CMK (cell line): ENCODE measurements at places on chromosomes 6 and 20.

DNA sequence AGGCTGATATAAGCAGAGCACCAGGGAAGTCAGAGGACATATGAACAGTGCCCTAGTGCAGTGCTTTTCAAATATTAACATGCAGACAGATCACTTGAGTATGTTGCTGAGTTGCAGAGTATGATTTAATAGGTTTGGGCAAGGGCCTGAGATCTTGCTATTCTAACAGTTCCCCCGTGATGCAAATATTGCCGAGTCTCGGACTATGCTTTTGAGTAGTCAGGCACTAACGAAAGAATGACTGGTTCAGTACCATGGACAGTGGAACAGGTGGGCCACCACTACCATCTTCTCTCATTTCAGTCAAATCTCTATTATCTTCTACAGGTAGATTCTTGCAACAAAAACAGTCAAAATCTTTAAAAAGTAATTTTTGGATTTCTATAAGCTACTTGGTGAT, 3.7 kb upstream of the TMEM200A start:
- no peak for DNase-seq

- DNase-seq = no peak
These were observed 61.1 kb downstream of the GRM4 start for GRCh38 chr6:34084591-34085290.

GRCh38 chr20:32017711-32018251, 7.5 kb downstream of the CCM2L start:
- no peak for DNase-seq

DNA sequence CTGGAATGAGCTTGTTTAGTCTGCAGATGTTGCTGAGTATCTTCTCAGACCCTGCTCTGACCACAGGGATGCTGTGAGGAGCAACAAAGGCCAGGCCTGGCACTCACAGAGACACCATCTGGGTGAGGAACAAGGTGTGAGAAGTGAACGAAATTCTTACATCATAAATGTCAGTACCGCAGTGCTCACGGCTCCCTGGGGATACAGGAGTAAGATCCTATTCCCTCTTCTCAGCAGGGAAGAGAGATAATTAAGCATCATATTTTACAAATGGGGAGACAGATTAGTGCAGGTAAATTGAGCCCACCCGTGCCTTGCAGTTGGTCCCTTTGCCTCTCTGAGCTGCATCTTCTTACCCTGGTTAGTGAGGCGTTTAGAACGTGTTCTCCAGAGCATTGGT, 106.2 kb downstream of the DTD1 start:
- no peak for DNase-seq

DNA sequence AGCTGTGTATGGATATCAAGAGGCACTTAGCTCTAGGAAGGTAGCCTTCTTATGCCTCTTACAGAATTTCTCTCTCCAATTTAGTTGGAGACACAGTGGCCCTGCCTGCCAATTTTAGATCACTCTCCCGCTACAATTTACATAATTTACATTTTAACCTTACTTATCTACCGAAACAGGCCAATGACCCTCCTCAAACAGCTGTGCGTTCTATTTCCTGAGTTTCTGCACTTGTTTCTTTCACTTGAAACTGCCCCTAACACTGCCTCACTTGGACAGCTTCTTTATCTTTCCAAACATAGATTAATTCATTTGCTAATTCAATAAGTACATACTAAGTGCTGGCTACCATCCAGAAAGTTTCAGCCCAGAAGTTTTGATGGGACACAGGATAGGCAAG, 52.9 kb upstream of the HDDC2 start:
- DNase-seq = no peak

- DNase-seq = no peak
These were observed at the start of gene HFE for GRCh38 chr6:26087284-26088115. TSS of gene HFE (plus strand) at chr6:26087429. CDS start at chr6:26087441, 12 bp downstream.

DNA sequence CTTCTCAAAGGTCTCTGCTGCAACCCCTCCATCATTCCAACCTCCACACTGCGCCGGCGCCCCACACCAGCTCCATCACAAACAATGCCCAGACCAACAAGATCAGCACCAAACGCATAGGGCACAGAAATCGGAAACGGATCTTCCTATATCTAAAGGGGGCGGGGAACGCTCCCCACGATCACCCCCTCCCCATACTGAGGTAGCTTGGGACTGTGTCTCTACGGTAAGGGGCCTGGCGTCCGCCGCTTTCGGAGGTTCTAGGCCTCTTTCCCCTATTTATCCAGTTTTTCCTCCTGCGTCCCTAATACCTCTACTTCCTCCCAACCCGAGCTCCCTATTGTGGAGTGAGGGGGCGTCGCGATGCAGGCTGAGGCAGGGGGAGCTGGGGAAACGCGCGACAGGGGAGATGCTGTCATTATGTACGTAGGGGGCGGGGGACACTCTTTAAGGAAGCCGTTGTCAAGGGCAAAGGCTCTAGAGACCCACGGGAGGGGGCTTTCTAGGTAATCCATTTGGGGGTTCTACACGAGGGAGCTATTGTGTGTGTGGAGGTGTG, 909 bp downstream of the DNAAF9 start:
- no peak for DNase-seq

- DNase-seq = no peak
These were observed 28.4 kb downstream of the MAP3K5 start for GRCh38 chr6:136763716-136764516.

DNA sequence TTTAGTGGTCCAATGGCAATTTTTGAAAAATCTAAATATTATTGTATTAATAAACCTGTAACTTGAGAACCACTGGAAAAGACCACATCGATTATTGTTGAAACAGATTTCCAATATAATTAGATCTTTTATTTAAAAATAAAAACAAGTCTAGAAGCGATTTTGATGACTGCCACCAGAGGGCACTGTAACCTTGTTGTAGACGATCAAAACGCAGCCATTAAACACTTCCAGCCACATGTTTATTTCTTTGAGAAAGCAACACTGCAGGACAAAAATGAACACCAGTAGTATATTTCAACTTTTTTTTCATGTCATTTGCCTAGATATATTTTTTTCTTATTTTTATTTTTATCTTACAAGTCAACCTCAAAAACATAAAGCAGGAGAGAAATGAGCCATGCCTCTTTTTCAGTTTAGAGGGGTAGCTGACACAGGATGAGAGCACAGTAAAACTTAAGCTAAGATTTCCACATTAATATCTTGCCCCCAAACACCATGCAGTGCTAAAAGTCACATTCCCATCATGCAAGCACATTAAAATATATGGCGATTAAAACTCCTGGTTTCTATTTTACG, 115.4 kb downstream of the OPRM1 start:
- DNase-seq = peak; percentile 32

GRCh38 chr20:25251558-25251957, 3.7 kb downstream of the PYGB start:
- no peak for DNase-seq

DNA sequence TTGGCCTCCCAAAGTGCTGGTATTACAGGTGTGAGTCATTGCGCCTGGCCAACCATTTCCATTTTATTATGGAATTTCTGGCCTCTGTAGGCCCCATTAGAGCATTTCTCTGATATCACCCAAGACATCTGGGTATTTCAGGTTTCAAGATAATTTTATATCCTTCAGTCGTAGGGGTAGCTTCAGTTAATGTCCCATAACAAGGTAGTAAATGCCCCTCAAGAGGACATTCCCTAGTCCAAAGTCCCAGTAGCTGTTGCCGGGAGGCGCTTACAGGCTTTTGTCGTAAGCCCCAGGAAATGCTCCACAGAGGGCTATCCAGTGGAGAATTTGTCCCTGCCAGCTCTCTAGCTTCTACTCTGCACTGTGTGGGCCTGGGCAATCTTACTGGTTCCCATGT, 24.4 kb downstream of the EFCAB8 start:
- DNase-seq = no peak

- no peak for DNase-seq
These were observed 35.2 kb upstream of the ZSCAN23 start for GRCh38 chr6:28478518-28478917.

- DNase-seq = no peak
These were observed 12.8 kb downstream of the DLL1 start for GRCh38 chr6:170277893-170278742.

- DNase-seq = peak; percentile 17
These were observed 55.4 kb upstream of the TBXT start for GRCh38 chr6:166223079-166223478.

DNA sequence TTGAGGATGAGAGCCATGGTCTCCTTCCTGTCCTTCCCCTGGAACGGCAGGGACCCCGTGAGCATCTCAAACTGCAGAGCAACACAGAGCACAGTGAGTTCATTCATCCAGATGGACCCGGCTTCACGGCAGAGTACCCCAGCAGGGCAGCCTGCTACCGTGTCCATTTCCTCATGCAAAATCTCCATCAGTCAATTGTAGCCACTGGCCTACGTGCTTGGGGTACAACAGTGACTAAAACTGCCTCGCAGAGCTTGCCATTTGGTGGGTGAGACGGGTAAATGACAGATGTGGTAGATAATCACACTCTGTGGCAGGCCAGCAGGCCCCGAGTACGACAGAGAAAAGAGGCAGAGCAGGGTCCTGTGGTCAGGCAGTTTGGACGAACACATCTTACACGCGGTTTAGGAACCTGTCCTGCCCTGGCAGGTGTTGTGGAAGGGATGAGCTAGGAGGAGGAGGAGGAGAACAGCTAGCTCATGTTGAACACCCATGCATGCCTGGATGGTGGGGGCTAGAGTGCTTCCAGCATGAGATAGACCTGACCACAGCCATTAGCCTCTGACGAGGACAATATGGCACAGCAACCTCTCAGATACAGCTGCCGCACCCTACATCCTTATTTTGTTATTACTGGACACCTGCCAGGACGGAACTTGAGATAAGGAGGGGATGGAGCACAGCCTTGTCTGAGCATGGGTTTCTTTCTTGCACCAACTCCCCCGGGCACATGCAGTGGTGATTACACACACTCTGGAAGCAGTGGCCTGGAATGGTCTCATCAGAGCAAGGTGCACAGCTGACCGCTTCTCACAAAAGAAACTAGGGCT, 95.6 kb downstream of the RAMACL start:
- peak; percentile 31 for DNase-seq

DNA sequence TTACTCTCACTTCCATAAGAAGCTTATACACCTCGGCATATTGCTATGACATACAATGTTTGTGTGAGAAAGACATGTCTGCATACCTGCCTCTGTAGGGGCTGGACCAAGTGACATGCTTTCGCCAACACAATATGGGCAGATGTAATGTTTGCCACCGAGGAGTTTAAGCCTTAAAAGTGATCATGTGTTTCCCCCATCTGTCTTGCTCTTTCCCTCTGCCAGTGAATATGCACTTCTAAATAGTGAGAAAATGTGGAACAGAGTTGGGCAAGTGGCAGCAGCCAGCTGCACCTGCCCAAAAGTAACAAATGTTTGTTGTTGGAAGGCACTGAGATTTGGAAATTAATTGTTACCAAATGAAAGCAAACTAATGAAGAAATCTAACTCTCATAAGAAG, 274.8 kb upstream of the BTBD3 start:
- DNase-seq = no peak

DNA sequence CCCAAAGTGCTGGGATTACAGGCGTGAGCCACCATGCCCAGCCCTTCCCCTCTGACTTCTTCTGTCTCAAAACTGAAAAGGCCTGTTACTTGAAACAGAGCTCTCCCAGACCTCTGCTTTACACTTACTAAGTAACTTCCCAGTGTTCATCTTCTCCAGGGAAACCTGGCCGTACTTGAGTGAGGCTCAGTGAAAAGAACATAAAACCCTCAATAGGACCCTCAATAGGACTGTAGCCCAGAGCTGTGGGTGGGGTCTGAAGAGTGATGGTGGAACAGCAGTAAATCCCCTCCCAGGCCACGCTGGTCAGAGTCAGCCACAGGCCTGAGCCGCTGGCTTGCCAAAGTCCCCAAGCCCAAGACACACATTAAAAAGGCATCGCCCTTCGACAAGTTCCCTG, 145.4 kb downstream of the NFATC2 start:
- DNase-seq = no peak

- DNase-seq = no peak
These were observed 84.2 kb downstream of the HUS1B start for GRCh38 chr6:572596-573265.

DNA sequence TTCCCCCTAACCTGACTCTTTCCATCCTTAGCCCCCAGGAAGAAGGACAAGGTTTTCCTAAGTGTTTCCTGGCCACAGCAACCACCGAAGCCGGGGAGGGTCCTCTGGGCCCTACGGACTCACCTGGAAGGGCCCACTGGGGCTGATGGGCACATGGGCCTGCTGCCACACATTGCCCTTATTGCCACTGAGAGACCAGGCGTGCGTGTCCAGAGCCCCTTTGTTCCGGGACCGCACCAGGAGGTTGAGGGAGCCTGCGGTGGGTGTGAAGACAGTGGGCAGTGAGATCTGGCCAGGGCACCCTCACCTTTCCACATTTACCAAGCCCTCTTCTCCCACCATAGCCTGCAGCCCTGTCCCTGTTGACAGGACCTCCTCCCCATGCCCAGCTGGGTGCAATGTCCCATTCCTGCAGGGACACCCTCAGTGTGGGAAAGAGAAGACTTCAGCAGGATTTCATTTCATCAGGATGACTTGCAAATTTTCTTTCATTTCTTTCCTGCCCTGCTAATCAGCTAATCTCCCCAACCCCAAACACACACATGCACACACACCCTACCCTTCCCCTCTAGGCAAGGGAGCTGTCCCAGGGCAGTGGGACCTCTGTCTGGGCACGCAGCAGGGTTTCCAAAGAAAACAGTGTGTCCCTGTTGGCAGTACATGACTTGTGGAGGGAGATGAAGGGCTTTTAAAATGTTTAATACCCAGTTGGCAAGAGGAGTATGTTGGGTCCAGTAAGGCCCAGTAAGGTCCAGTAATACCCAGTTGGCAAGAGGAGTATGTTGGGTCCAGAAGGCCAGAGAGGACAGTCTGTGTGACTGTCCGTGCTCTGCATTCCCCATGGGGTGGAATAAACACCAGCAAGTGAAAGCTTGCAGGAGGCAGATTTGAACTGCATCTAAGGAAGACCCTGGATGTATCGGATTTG, 59.0 kb downstream of the MDGA1 start:
- no peak for DNase-seq

- DNase-seq = peak; percentile 21
These were observed 107.7 kb upstream of the PRND start for GRCh38 chr20:4613718-4614620.

- DNase-seq = no peak
These were observed 50.9 kb downstream of the TNFRSF21 start for GRCh38 chr6:47258724-47259347.

- DNase-seq = no peak
These were observed 115.4 kb downstream of the JPH2 start for GRCh38 chr20:44071526-44072111.

DNA sequence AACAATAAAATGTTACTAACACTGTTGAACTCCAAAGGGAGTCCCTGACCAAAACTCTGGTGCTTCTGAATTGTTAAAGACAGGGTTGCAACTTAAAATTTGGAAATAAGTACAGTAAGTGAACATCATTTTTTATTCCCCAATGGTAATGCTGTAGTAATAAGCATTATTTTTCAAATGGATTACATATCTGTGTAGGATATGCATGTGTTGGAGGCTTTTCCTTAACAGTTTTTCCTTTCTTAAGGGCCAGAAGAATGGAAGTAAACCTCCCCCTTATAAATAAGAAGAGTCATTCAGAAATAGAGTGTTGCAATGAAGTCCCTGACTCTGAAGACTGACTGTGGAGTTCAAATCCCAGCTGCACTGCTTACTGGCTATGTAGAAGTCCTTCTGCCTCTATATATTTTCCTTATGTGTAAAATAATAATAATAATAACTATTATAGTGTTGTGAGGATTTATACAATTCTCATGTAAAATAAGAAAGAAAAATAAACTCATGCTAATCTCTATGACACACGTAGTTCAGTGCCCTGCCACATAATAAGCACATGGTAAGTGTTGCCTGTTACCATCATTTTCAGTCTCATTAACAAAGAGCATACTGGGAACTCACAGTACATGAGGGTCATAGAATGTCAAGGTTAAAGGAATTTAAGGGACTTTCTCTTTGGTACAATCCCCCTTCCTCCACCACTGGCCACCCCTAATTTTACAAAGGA, 129.8 kb upstream of the SMLR1 start:
- DNase-seq = no peak
